ENCODE measurements at places on chromosomes 6 and 20. TPM values are rescaled to one million over a fixed set of nuclear protein-coding genes. Genes with fewer than 3 reads are reported as not detected.

DNA sequence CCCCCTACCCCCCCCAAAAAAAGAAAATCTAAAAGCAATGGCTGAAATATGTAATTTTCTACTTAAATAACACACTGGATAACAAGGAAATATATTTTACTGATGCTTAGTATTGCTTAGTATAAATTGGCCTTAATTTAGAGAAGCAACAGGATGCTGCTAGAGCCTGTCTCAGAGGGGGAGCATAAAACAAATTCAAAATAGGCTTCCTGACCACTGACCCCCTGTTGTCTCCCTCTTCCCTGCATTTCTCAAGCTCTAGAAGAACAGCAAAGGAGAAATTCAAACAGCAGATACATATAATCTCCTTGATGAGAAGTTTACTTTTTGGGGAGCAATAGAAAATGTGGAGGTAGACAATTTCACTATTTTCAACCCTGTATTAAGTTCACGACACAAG is 631.1 kb upstream of the GJE1 start:
- no peak for DNase-seq
- H3K27ac ChIP-seq: no peak overlapping the region
- H3K4me1 ChIP-seq: no peaks in the 10 kb centered on the region
- H3K27me3 ChIP-seq: no peaks in the 10 kb centered on the region

DNA sequence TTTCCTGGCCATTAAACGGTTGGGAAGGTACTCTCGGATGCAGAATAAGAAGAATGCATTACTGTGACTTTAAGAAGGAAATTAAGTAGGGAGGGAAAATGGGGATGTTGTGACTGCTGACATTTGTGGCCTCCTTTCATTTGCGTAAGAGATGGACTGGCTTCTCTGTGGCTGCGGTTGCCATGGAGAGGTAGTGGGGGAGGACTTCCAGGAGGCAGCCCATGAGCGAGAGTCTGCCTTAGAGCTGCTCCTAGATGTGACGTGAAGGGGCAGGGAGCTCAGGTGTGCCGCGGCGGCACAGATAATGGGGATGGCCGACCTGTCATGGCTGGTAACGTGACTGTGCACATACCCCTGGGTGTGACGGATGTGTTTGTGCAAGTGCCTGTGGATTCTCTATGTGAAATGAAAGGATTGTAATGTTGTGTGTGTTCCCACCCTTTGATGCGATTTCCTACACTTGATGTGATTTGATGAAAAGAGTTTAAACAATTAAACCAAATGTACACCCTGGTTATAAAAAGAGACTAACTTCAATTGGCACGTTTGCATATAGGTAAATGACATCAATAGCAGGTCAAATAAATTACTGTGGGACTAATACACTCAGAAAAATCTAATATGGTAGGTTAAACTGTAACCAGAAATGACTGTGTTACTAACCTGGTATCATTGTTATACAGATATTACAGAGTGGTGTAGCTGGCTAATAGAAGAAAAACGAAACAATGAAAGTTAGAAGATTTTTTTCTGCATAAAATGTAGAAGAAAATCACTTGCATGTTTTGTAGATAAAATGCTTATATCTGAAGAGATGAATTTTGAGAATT is 48.9 kb downstream of the HIVEP1 start:
- H3K27me3 ChIP-seq: no peaks in the 10 kb centered on the region
- H3K36me3 ChIP-seq: peaks cover 8% of the 10 kb centered on the region
- no peak for DNase-seq
- peak overlapping the region; percentile 91 for H3K27ac ChIP-seq
- H3K4me1 ChIP-seq: peaks cover 40% of the 10 kb centered on the region

- H3K4me1 ChIP-seq: no peaks in the 10 kb centered on the region
- H3K4me3 ChIP-seq: no peak overlapping the region
- H3K36me3 ChIP-seq: no peaks in the 10 kb centered on the region
- peaks cover 3% of the 10 kb centered on the region for H3K27me3 ChIP-seq
- DNase-seq: no peak
Observed at GRCh38 chr20:44231713-44232468, 15.2 kb upstream of the GDAP1L1 start.

DNA sequence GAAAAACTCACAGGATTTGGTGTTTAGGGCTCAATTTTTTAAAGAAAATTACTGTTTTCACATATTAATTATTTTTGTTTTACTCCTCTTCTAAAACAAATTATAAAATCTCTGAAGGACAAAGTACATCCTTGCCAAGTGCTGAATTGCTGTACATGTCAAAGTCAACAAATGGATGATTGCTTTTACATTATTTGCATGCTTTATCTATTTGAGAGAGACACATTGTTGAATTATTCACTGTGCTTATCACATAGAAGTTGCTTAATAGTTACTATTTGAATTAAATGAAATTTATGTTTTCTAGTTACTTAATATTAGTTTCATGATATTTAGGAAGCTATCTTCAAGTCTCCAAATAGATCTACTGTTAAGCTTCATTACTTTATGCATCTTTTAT is 318.6 kb upstream of the PTCHD4 start:
- H3K4me3 ChIP-seq: no peak overlapping the region
- no peak for DNase-seq
- no peak overlapping the region for H3K27ac ChIP-seq
- H3K27me3 ChIP-seq: no peaks in the 10 kb centered on the region
- peaks cover 5% of the 10 kb centered on the region for H3K4me1 ChIP-seq

- no peak overlapping the region for H3K27ac ChIP-seq
- H3K27me3 ChIP-seq: no peaks in the 10 kb centered on the region
- H3K4me1 ChIP-seq: no peaks in the 10 kb centered on the region
- no peaks in the 10 kb centered on the region for H3K36me3 ChIP-seq
- no peak overlapping the region for H3K4me3 ChIP-seq
Observed at GRCh38 chr20:30921286-30922071, 336.0 kb upstream of the DEFB115 start.

DNA sequence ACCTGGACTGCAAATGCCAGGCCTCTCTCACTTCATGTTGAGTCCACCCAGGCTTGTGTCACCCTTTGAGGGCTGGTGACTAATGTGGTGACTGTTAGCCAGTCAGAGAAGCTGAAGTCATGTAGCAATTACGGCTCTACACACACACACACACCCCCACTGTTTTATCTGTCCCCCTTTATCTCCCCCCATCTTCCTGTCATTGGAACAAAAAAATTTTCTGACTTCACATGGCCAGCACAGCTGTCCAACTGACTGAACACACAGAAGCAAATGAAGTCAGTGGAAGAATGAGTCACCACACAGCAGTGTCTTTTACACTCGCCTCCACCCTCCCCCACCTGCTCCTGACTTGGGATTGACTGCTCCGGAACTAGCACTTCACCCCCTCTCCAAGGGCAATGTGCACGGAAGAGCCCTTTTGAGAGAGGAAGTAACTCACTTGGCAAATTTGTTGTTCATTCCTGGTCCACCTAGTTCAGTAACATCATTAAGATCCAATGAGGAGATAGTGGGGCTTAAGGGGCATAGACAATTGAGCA is 198.0 kb downstream of the RNF144B start:
- peaks cover 11% of the 10 kb centered on the region for H3K4me1 ChIP-seq
- H3K36me3 ChIP-seq: no peaks in the 10 kb centered on the region
- no peaks in the 10 kb centered on the region for H3K27me3 ChIP-seq

- H3K27me3 ChIP-seq: peaks cover 11% of the 10 kb centered on the region
- H3K4me1 ChIP-seq: peaks cover 9% of the 10 kb centered on the region
- H3K36me3 ChIP-seq: no peaks in the 10 kb centered on the region
- H3K27ac ChIP-seq: no peak overlapping the region
- no peak overlapping the region for H3K4me3 ChIP-seq
Observed at GRCh38 chr20:24699321-24700165, 230.1 kb downstream of the SYNDIG1 start.

- H3K4me1 ChIP-seq: peaks cover 4% of the 10 kb centered on the region
- DNase-seq: no peak
- H3K36me3 ChIP-seq: no peaks in the 10 kb centered on the region
- peaks cover 22% of the 10 kb centered on the region for H3K27me3 ChIP-seq
Observed at GRCh38 chr20:60115451-60115850, 157.2 kb downstream of the CDH26 start.

GRCh38 chr6:111072801-111073360 is 14.4 kb upstream of the SLC16A10 start:
- no peak overlapping the region for H3K27ac ChIP-seq
- no peaks in the 10 kb centered on the region for H3K36me3 ChIP-seq
- H3K4me1 ChIP-seq: peaks cover 5% of the 10 kb centered on the region
- H3K27me3 ChIP-seq: peaks cover 4% of the 10 kb centered on the region
- H3K4me3 ChIP-seq: no peak overlapping the region
- DNase-seq: no peak

DNA sequence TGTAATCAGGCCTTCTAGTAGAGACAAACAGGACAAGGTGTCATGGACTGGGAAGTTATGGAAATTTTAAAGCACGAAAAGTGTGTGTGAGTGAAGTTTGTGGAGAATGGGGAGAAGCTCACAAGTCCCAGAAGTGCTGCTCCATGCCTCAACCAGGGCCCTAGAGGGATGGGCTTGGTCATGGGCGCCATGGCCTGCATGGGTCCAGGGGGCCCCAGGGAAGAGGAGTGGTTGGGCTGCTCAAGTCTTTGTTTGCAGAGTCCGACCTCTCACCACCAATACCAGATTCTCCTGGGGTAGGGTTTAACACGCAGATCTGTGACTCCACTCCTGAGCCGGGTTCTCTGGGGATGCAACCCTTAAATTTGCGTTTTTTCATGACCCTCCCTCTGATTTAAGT is 88.4 kb downstream of the FAM120B start:
- H3K27ac ChIP-seq: no peak overlapping the region
- no peaks in the 10 kb centered on the region for H3K27me3 ChIP-seq
- peaks cover 49% of the 10 kb centered on the region for H3K36me3 ChIP-seq
- no peak for DNase-seq

GRCh38 chr6:32853541-32854375 is at the start of the genes PSMB9 and TAP1:
Gene PSMB9 (plus strand): TSS chr6:32854192. CDS start chr6:32854230, 38 bp downstream.
Gene TAP1 (minus strand): TSS chr6:32853704. CDS start chr6:32853636, 68 bp downstream.
- no peaks in the 10 kb centered on the region for H3K4me1 ChIP-seq
- DNase-seq: peak; percentile 87
- H3K36me3 ChIP-seq: peaks cover 4% of the 10 kb centered on the region
- H3K27me3 ChIP-seq: peaks cover 91% of the 10 kb centered on the region
- peak within 1 kb of the TSS; percentile 99 for H3K27ac ChIP-seq

DNA sequence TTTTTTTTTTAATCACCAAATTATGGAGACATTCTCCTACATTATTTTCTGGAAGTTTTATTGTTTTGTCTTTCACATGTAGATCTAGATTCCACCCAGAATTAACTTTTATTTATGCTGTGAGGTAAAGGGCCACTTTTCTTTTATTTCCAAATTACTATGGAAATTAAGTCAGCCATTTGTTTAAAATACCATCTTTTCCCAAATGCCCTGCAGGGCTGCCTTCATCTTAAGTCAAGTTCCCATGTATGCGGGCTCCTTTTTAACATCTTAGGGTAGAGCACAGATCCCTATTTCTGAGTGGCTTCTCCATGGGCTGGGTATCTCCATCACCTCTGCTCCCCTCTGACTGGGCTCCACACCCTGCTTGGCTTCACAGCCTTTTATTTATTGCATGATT is 348.4 kb downstream of the SOX4 start:
- no peaks in the 10 kb centered on the region for H3K27me3 ChIP-seq
- DNase-seq: no peak
- H3K36me3 ChIP-seq: no peaks in the 10 kb centered on the region
- H3K4me1 ChIP-seq: peaks cover 25% of the 10 kb centered on the region
- no peak overlapping the region for H3K27ac ChIP-seq

DNA sequence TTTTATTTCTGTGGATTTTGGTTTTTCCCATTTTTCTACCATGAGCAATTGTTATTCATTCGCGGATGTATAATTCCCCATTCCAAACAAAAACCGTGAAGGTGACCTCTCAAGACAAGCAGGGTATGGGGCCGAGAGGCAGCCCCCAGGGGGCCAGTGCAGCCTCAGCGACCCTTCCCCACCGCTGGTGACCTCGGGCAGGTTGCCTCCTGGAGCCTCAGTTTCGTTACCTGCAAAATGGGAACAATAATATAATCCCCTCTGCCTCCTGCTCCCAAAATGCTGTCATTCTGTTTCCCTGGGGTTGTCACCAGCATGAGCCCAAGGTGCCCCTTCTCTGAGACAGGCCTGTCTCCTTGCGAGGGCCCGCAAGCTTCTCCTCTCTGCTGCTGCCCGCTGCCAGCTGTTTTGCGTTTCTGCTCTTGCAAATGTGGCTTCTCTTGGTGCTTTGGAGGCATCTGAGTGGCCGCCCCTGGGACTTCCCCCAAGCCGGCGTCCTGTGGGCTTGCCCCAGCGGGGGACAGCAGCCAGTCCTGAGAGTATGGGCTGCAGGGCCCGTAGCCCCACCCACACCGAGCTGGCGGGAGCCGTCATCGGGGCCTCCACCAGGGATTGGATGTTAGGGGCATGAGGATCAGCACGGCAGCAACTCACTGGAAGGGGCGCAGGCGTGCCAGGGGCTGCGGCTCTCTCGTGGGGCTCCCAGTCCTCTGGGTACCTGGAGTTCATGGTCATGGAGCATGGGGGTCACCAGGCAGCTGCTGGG is 161.9 kb downstream of the TAF4 start:
- no peak for DNase-seq
- H3K4me3 ChIP-seq: no peak overlapping the region
- H3K27ac ChIP-seq: no peak overlapping the region
- H3K4me1 ChIP-seq: peaks cover 5% of the 10 kb centered on the region
- H3K27me3 ChIP-seq: peaks cover 8% of the 10 kb centered on the region

- no peaks in the 10 kb centered on the region for H3K36me3 ChIP-seq
- H3K27ac ChIP-seq: no peak overlapping the region
- peaks cover 2% of the 10 kb centered on the region for H3K27me3 ChIP-seq
- H3K4me1 ChIP-seq: peaks cover 4% of the 10 kb centered on the region
- H3K4me3 ChIP-seq: no peak overlapping the region
- no peak for DNase-seq
Observed at GRCh38 chr6:137224799-137225198, 5.6 kb upstream of the IFNGR1 start.

DNA sequence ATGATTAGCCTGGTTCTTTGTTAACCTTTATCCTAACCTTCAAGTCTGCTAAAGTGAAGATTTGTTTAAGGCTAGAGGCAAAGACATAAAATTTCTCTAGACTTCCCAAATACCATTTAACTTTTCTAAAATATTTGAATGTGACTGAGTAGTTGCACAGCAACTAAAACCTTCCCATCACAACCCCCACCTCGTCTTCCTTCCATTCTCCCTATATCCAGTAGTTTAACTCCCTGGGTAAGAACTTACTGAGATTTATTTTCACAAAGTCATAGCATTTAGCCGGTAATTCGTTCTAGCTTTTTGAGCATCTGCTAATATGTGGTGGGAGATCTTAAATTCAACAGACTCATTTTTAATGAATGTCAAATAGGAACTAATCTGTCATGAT is 87.9 kb upstream of the AKIRIN2 start:
- no peak overlapping the region for H3K4me3 ChIP-seq
- H3K27me3 ChIP-seq: no peaks in the 10 kb centered on the region
- DNase-seq: no peak
- H3K27ac ChIP-seq: no peak overlapping the region
- no peaks in the 10 kb centered on the region for H3K36me3 ChIP-seq

PLEKHG1 gene
- total RNA-seq: 48.7 TPM

WFDC5 gene
- 0.74 TPM for total RNA-seq

HLA-DOA gene
- 2.5 TPM for total RNA-seq

SYCP2L gene
- total RNA-seq: 6.9 TPM

SNX9 gene
- total RNA-seq: 31.9 TPM

BPIFB1 gene
- total RNA-seq: 1.8 TPM

C6orf141 gene
- total RNA-seq: 19.2 TPM

EYS gene
- 3.0 TPM for total RNA-seq

OR2B6 gene
- total RNA-seq: not detected
